Stimulated activated CD8-positive, alpha-beta memory T cell treated with anti-CD3 and anti-CD28 coated beads, Interleukin-12 subunit alpha, Interleukin-12 subunit beta, amount 100 ng/mL, for 4 hours (primary cell): ENCODE measurements at places on chromosomes 4 and X.

DNA sequence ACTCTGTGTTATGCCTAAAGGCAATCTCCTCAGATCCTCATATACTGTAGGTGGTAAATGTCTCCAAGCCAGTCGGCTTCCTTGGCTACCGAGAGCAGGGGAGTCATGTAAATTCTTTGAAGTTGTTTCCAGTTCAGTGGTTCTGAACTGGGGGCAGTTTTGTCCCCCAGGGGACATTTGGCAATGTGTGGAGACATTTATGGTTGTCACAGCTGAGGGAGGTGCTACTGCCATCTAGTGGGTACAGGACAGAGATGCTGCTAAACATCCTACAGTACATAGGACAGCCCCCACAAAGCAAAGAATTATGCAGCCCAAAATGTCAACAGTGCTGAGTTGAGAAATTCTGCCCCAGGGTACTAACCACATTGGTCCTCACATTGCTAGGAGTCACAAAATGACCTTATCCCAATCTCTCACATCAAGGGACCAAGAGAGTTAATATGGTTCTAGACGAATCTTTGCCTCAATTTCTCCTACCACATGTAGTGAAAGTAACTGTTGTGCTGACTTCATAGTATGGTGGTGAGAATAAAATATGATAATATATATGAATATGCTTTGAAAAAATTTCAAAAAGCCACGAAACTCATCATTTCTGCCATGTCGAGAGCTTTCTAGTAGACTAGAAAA is 104.4 kb upstream of the ARHGAP24 start:
- DNase-seq = no peak

DNA sequence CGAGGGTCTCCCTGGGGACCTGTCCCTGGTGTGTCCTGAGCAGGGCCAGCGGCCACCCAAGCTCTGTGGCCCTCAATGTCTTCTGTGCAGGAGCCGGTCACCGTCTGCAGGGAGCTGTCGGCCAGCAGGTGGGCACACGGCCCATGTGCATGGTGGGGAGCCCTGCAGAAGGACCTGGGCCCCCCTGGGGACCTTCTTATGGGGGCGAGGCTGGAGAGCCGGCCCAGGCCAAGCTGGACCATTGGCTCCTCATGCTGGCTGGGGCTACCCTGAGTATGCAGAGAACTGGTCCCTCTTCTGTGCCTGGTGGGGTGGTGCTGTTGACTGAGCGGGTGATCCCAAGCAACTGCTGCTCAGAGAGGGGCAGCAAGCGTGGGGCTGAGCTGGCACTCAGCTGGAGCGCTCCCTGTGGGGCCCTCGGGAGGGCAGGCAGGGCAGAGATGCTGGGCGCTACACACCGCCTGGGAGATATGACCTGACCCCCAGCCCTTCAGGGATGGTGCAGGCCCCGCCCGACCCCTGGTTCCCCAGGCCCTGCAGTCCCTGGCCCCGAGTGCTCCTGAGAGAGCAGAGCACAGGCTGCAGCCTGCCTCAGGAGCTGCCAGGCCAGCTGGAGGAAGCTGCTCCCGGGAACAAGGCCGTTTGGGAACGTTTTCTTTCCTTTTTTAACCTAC is 14.8 kb downstream of the NAT8L start:
- no peak for DNase-seq

DNA sequence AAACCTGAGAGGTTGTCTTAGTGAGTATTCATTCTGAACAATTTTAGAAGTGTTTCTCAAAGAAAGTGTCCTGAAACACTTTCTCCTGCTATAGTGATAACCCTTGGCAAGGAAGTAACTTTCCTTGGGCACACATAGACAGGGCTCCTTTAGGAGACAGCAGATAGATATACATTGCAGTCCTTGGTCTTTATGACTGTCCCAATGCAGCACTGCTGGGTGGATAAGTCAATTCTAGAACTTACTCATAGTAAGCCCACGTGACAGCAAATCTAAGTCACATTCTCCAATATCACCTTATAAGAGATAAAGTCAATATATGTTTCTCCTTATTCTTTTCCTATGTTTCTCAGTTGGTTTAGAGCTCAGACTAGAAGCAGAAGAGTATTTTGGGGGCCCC is 46.7 kb downstream of the GPRASP3 start:
- DNase-seq = no peak

DNA sequence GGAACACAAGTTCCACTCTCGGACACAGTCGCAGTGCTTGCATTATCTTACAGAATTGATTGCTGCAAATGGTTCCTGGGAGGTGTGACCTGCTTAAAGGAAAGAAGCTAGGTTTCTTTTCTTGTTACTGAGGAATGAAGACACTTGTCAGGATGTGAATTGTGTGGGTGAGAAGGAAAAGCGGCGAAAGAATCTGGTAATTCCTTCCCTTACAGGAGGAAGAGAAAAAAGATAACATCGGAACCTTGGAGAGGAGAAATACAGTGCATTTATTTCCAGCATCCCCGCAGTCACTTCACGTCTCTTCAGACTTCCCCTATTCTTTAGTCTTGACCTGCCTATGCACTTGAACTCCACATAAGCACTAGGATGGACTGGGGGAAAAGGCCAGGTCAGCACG is 389 bp upstream of the CCSER1 start:
- DNase-seq = no peak

GRCh38 chr4:8255698-8256441 is 13.7 kb upstream of the HTRA3 start:
- DNase-seq = no peak
